ENCODE measurements at places on chromosomes 3 and 15.

GRCh38 chr3:106256249-106256957 is 387.6 kb upstream of the CBLB start:
- peak; percentile 29 for DNase-seq

- no peak for DNase-seq
Observed at GRCh38 chr3:31392568-31392967, 140.2 kb upstream of the STT3B start.

- DNase-seq = no peak
Observed at GRCh38 chr3:64691051-64691450, 3.3 kb upstream of the ADAMTS9 start.

DNA sequence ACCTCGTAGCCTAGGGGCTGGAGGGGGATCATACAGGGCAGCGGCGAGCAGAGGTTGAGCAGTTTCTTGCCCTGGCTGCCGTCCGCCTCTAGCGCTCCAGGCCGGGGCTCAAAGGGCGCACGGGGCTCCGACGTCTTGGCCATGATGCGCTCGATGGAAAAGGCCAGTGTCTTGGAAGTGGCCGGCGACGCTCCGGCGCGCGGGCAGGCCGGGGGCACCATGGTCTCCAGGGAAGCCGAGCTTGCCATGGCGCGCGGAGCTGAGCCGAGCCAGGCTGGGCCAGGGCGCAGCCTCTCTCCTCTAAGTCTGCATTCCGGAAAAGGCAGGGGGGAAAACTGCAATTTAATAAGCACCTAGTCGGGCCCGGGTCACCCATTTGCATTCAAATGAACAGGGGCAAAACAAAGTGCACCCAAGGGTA is 719 bp downstream of the FEZF2 start:
- no peak for DNase-seq

GRCh38 chr15:58916962-58917361 is 16.5 kb downstream of the SLTM start:
- no peak for DNase-seq

GRCh38 chr3:74033381-74033780 is 408.6 kb upstream of the PDZRN3 start:
- no peak for DNase-seq

GRCh38 chr3:151218136-151218535 is 15.1 kb upstream of the GPR171 start:
- no peak for DNase-seq

DNA sequence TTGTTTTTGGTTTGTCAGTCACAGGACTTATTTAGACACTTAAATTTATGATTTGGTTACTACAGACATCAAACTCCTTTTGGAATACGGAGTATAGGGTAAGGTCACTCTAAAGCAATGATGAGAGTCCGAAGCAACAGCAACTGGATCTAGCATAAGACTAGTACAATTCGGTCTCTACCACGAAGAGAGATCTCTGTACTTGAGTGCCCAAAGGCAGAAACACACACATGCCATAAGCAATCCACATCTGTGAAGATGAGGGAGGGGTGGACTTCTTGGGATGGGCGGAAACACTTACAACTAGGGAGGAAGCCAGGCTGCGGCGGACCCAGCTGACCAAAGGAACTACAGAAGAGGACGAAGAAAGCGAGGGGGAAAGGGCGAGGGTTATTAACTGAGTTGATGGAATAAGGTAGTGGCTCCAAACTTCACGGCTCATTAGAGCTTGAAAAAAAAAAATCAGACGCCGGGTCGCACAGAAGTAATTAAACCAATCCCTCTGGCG is 595 bp downstream of the DPH6 start:
- DNase-seq = peak; percentile 13

DNA sequence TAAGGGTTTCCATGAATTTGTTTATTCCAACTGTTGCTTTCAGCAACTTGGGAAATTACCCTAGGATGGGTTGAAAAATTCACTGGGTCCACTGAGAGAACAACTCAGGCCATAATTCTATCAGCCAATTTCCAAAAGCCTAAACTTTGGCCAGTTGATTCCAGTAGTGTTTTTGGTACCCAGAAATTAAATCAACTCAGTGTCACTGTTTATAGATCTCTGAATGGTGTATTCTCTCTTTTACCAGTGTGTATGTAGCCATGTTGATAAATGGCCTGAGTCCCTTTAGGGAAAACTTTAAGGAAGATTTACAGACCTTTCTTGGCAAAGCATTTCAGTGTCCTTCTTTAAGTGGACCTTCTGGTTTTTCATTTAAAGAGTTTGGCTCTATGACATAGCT is 636.4 kb downstream of the OTOL1 start:
- DNase-seq = no peak

DNA sequence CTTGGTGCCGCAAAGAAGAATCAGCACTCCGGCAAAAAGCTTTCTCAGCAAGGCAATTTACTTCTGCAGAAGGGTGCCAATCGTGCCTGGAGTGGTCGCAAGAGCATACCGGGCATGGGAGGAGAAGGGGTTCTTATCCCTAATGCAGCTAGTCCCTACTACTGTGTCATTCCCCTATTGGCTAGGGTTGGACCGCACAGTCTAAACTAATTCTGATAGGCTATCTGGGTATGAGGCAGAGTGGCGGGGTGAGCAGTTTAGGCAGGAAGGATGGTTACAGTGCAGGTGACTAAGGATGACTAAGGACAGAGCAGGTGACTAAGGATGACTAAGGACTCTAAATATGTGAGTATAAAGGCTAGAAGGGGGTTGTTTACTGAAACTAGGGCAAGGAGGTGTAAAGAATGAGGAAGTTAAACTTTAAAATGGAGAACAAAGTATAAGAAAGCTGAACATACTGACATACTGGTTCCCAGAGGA is 52.9 kb downstream of the PGBD4 start:
- no peak for DNase-seq

DNA sequence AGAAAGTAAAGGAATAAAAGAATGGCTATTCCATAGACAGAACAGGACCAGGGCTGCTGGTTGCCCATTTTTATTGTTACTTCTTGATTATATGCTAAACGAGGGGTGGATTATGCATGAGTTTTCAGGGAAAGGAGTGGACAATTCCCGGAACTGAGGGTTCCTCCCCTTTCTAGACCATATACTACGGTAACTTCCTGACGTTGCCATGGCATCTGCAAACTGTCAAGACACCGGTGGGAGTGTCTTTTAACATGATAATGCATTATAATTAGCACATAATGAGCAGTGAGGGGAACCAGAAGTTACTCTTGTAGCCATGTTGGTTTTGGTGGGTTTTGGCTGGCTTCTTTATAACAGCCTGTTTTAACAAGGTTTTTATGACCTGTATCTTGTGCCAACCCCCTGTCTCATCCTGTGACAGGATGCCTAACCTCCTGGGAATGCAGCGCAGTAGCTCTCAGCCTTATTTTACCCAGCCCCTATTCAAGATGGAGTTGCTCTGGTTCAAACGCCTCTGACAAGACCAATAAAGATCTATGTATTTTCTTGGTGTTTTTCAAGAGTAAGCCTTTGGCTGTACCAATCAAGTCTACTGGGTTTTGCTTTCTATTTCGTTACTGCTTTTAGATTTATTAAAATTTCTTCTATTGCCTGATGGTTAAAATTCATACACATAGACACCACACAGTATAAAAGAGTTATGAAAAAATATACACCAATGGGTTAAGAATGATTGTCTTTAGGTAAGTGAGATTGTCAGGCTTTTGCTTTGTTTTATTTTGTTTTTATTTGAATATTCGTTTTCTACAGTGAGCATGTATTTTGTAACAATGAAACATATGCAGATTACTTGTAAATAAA is 37.4 kb upstream of the CTDSPL start:
- no peak for DNase-seq

GRCh38 chr3:66382142-66382541 is 118.7 kb downstream of the LRIG1 start:
- no peak for DNase-seq

DNA sequence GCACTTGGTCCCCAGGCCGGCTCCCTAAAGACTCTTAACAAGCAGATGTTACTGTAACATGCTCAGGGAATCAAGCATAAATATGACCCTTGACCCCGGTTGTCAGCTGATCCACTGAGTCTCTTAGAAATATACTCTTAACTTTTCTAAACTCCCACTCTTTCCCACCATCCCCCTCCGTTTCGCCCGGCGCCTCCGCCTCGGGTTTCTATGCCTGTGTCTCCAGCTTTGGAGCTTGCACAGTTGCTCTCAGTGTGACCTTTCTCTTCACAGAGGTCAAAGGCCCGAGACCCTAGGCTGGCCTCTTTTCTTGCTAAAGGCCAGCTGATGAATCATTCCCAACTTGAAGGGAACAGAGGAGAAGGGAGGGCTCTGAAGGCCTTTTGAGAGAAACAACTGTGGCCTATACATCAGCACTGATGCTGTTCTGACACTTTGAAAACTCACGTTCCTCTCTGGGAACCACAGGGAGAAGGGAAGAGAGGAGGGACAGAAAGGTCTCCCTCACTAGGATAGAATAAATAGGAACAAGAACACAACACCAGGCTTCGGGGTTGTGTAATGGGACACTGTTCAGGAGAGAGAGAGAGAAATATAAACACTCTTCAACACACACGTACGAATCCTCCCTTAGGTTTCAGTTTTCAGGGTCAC is 484.5 kb upstream of the NR2F2 start:
- DNase-seq = no peak

DNA sequence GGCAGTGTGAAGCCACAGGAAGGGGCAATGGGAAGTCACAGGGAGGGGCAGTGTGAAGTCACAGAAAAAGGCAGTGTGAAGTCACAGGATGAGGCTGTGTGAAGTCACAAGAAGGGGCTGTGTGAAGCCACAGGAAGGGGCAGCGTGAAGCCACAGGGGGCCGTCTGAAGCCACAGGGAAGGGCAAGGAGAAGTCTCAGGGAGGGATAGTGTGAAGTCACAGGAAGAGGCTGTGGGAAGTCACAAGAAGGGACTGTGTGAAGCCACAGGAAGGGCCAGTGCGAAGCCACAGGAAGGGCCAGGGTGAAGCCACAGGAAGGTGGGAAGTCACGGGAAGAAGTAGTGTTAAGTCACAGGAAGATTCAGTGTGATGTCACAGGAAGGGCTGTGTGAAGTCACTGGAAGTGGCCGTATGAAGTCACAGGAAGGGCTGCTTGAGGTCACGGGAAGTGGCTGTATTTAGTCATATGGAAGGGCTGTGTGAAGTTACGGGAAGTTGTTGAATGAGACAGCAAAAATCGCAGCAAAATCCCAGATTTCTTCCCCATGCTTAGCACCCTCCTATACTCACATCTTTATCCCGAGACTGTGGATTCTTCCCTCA is 38.6 kb downstream of the GASK1A start:
- no peak for DNase-seq

GRCh38 chr15:66704019-66704802 is 2.2 kb downstream of the SMAD6 start:
- no peak for DNase-seq

GRCh38 chr15:48176112-48176511 is 2.0 kb downstream of the MYEF2 start:
- no peak for DNase-seq

DNA sequence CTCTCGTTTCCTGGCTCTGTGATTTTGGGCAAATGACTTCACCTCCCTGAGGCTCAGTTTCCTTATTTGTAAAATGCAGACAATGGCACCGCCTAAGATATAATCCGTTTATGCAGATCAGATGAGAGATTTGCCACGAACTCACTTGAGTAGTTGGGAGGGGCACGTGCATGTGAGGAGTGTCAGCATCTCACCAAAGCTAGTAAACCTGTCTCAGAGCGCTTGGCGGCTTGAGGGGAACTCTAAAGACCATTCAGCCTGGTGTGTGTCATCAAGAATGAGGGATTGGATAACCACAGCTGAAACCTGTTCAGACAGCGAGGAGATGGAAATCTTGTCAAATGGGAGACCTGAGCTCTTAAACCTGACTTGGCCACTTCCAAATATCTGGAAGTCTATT is 48.7 kb downstream of the BDH1 start:
- no peak for DNase-seq

DNA sequence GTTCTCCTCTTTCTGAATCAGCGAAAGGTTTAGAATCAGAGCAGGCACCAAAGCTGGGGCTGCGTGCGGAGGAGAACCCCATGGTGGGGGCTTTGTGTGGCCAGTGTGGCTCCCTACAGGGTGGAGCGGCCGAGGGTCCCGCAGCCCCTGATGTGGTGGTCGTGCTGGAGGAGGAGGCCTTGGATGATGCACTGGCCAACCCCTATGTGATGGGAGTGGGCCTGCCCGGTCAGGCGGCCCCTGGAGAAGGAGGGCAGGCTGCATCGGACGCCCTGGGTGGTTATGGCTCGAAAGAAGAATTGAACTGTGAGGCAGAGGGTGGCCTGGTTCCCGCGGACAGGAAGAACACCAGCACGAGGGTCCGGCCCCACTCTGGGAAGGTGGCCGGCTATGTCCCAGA is 1.4 kb downstream of the FGD5 start:
- DNase-seq = no peak
